Globus pallidus (tissue), 1 donor: ENCODE measurements at places on chromosomes 1 and 21.

- no peak for DNase-seq
Observed at GRCh38 chr1:42141978-42142377, 11.2 kb upstream of the GUCA2B start.

- no peak for DNase-seq
Observed at GRCh38 chr1:11026052-11026451, 13.6 kb downstream of the TARDBP start.

DNA sequence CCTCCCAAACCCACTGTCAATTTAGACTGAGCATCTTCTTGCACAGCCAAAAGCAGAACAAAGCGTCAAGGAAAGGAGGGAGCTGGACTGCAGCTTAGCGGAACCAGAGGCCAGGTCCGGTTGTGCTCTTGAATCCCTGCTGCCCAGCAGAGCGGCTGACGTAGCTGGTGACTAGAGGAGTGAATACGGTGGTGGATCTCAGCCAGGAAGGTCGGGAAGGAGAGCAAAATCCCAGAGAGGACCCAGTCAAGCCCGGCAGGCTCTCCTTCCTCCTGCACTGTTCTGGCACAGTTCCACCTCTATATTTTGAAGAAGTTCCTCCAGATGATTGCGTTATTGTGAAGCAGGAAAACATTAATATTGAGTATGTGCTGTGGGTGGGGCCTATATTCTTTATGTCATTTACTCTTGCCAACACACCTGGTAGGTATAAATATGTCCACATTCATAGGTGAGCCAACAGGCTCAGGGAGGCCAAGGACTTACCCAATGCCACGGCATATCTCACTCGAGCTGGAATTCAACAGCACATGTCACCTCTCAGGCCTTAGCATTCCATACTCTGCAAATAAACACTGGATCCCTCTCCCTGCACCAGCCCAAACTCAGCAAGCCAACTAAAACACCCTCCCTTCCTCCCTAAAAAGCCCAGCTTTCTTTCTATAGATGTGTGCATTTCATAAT lies 23.6 kb upstream of the ABCB10 start:
- peak; percentile 47 for DNase-seq

- no peak for DNase-seq
Observed at GRCh38 chr1:22108339-22109105, 34.4 kb downstream of the WNT4 start.

DNA sequence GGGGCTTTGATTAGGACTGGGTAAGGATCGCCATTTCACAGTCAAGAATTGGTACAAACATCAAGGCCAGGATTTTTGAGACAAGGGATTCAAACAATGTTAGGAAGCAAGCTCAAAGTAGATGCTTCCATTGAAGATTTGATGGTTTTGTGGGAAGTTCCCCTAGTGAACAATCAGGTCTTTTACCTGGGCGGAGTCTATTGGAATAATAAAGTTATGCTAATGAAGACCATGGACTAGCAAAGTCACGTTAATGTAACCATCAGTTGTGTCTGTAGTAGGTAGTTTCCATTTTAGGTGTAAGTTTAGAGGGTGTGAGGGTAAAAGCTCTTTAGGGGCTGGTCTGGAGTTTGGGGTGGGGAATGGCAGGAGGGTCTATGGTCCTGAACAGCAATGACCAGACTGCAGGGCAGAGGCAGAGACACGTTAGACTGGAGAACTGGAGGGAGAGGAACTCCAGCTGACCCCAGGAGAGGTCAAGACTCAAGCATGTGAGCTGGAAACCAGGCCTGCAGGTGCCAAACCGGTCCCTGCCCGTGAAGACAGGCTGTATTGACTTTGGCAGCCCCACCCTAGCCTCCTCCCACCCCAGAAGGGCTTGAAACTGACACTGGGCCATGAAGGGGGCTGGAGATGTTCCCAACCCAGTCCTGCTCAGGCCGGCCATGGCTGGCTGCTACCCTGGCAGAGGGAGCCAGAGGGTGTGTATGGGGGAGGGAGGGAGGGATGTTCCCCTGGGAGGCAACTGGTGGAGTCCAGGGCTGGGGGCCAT lies 36.0 kb upstream of the GPR37L1 start:
- DNase-seq: peak; percentile 30

- DNase-seq: no peak
Observed at GRCh38 chr21:25170681-25171080, 436.6 kb downstream of the MRPL39 start.

DNA sequence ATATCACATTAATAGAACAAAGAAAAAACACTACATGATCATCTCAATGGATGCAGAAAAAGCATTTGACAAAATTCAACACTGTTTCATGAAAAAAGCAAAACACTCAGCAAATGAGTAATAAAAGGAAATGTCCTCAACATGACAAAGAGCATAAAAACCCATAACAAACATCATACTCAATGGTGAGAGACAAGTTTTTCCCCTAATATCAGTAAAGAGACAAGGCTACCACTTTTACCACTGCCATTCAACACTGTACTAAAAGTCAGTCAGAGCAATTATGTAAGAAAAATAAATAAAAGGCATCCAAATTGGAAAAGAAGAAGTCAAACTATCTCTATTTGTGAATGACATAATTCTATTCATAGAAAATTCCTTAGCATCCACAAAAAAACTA lies 64.3 kb downstream of the ZNF644 start:
- DNase-seq: no peak

DNA sequence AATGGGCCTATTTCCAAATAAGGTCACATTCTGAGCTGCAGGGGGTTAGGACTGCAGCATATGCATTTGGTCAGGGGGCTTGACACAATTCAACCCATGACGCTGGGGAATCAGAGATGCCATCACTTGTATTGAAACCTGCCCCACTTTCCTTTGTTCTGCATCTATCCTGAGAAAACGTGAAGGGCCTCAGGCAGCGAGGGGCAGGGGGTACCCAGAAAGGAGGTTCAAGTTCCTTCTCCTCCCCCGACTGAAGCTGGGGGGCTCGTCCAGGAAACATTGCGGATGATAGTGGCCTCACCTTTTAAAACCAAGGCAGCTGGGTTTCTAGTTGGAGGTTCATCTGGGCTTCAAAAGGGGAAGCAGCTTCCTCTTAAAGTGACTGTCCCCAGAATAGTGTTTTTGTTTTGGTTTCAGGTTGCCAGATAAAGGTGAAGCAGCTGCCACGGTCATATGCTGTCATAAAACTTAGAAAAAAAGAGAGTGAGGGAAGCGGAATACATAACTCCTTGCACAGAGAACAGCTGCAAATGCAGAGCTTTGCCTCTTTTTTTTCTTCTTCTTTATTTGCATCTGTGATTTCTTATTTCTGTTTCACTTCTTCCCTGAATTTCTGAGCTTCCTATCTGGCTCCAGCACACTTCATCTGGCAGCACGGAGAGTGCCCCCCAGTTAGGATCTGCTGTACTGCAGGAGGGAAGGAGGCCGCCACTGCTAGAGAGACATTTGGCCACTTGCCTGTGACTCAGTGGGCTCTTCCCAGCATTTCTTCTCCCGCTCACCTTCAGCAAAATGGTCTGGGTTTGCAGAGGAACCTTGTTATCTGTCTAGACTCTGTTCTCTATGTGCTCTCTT lies 142.0 kb downstream of the AJAP1 start:
- DNase-seq: no peak
